ENCODE measurements at places on chromosomes 3 and 15.

- no peak for DNase-seq
These were observed 74.5 kb upstream of the ZPLD1 start for GRCh38 chr3:102360183-102360860.

DNA sequence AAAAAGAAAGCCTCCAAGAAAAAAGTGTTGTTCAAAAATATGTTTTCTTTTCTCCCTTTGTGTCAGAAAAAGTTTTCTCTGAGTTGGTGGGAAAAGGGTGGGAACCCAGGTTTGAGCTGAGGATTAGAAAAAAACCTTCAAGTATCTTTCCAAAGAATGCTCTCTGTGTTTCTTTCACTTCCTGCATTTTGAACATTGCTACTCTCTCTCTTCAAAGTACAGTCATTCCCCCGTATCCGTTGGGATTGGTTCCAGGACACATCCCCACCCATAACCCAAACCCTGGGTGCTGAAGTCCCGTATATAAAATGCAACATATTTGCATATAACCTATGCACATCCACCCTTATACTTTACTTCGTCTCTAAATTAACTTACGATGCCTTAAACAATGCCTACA, 139.6 kb downstream of the TMCO5A start:
- no peak for DNase-seq

- DNase-seq: no peak
These were observed 23.0 kb downstream of the PPM1L start for GRCh38 chr3:160779040-160779439.

- no peak for DNase-seq
These were observed 22.4 kb downstream of the MCTP2 start for GRCh38 chr15:94253742-94254141.
